ENCODE measurements at places on chromosomes 16 and 17.

DNA sequence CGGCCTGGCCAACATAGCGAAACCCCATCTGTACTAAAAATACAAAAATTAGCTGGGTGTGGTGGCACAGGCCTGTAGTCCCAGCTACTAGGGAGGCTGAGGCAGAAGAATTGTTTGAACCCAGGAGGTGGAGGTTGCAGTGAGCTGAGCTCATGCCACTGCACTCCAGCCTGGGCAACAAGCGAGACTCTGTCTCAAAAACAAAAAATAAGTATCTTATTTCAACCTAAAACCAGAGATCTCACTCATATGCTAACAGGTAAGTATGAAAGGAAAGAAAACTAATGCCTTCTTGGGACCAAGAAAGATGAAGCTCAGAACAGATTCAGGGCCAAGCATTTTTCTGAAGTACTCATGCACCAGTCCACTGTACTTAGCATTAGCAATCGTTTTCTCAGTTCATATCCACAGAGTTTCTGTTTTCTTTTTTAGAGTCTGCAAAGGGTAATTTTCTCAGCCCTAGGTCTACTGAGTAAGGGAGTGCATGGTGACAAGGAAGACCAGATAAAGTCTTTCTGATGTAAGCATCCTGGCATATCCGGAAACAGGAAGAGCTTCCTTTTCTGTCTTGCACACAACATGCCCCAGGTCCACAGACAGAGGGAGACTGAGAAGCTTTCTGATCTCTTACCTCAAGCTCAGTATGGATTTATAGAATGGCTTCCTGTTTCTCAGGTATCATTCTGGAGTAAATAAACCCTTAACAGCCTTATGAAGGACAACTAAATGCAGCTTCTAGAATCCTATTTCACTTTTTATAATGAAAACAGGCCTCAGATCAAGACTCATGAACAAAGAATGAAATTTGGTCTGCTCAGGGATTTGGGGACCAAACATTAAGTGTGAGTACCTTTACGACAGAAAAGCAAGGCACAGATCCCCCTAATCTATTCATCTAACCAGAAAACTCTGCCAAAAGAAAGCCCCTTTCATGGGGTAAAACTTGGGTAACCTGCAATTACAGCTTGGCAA, 38.7 kb upstream of the FOXJ1 start:
- DNase-seq: peak; percentile 63

GRCh38 chr17:78255953-78256706, 24.7 kb downstream of the TMEM235 start:
- DNase-seq: no peak

- no peak for DNase-seq
Measured at GRCh38 chr17:41559548-41559947, 12.3 kb downstream of the KRT9 start.

- DNase-seq: no peak
Measured at GRCh38 chr16:17203424-17203823, 267.3 kb downstream of the XYLT1 start.

DNA sequence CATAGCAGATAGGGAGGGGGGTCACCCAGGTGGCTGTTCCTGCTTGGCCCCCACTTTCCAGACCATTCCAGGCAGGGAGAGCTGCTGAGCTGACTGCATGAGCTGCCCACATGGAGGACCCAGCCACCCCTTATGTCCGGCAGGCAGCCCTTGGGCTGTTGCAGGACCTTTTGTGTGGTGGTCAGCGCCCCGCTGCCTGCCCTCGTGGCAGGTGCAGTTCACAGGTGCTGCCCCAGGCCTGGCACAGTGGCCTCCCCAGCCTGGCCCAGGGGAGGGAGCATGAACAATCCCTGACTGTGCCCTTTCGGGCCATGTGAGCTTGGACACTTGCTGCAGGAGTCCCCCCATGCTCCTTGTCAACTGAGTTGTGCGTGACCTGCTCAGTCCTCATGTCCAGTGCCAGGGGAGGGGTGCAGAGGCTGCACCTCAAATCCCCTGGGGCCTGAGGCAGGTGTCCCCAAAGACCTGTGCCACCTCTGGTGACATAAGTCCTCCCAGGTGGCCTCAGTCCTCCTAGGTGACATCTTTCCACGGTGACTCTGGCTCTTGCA, 8.6 kb downstream of the TBC1D26 start:
- DNase-seq: no peak

DNA sequence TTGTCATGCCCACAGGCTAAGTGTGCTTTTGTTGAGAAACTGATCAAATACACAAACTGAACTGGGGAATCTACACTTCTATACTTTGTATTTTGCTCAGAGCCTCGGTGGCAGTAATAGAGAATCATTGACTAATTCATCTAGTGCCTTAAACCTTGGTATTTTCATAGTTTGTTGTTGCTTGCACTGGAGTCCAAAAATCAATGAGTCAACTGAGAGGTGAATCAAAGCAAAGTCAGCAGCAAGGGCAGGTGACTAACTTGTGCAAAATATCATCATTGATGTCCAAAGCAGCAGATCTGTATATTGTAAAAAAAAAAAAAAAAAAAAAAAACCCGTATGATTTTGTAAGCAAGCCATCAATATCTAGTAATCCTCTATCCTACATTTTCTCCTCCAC, 296.4 kb downstream of the MAP2K6 start:
- no peak for DNase-seq

DNA sequence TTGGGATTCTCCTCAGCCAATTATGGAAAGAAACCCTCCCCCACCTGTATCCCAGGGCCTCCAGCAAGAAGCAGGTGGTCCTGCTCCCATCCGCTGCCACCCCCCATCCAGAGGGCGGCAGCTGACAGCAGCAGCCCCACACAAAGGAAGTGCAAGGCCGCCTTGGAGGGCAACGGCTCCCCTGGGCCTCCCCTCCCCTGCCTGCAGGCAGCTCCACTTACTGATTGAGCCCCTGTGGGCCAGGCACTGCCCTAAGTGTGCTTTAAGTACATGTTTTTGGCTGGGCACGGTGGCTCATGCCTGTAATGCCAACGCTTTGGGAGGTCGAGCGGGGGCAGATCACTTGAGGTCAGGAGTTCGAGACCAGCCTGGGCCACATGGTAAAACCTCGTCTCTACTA, 257.6 kb downstream of the PARN start:
- no peak for DNase-seq

GRCh38 chr17:4498461-4499397, at the start of gene SPNS2:
TSS of gene SPNS2 (plus strand) at chr17:4498881. CDS start at chr17:4499048, 167 bp downstream.
- peak; percentile 68 for DNase-seq

- no peak for DNase-seq
Measured at GRCh38 chr16:86831366-86831765, 253.0 kb downstream of the FOXL1 start.

GRCh38 chr17:4048218-4048617, 84.0 kb upstream of the ATP2A3 start:
- DNase-seq: no peak
